SK-MEL-5 (cell line): ENCODE measurements at places on chromosomes 7 and 10. TPM values are rescaled to one million over a fixed set of nuclear protein-coding genes. Genes with fewer than 3 reads are reported as not detected.

Gene SNCG
- 0.83 TPM in 1 of 2 replicates, not detected in the other for total RNA-seq

DNA sequence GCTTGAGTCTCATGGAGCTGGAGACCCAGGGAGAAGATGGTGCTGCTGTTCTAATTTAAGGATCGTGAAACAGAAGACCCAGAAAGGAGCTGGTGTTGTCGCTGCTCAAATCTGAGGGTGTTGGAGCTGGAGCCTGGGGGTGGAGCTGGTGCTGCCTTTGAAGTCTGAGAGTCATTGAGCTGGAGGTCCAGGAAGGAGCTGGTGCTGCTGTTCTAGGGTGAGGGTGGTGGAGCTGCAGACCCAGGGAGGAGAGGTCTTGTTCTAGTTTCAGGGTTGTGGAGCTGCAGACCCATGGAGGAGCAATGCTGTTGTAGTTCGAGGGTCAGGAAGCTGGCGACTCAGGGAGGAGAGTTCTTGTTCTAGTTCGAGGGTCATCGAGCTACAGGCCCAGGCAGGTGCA, 84.1 kb upstream of the ZNF479 start:
- no peak for DNase-seq

GRCh38 chr10:75395932-75396630, 5.5 kb downstream of the ZNF503 start:
- DNase-seq: no peak

DNA sequence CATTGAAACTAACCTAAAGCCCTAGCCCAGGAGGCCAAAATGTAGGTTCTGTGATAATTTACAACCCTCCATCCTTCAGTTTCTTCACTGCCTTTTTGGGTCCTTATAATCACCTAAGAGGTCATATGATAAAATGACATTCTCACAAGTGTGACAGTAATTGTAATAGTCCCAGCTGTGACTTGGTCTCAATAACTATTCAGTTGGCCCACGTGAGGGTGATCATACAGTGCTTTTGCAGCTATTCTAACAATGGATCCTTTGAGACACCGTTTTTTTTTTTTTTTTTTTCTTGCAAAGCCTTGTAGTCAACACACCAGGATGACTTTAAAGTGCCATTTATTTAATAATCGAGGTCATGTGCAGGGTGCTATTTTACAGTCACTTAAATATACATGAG, 760.0 kb downstream of the PHTF2 start:
- DNase-seq: peak; percentile 96

DNA sequence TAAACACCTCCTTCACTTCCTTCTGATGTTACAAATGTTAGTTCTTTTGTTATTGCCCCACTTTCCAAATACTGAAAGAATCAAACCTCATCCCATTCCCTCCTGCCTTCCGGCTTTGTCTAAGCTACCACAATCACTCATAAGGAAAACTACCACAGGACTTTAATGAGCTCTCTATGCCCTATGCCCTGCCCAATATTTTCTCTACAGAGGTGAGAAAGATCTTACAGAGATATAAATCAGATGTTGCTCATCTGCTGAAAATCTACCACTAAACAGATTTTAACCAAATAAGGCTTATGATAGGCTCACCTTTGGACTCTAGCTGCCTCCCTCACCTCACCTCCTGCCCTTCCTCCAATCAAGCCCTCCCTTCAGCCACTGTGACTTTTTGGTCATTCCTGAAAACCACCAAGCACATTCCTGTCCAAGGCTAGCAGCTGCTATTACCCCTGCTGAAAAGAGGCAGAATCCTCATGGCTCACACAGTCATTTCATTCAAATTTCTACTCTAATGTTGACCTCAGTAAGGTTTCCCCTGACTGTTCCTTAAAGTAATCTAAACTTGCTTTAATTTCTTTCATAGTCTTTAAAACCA, 7.7 kb downstream of the ZNF33B start:
- DNase-seq: no peak
